ENCODE measurements at places on chromosomes 3 and 15. TPM values are rescaled to one million over a fixed set of nuclear protein-coding genes. Genes with fewer than 3 reads are reported as not detected.

GRCh38 chr3:129353589-129353941, 74.9 kb downstream of the EFCAB12 start:
- DNase-seq = peak; percentile 38

GRCh38 chr3:114499976-114500375, 206.1 kb downstream of the TIGIT start:
- DNase-seq = peak; percentile 55

TRIM42 gene
- total RNA-seq = not detected

GRCh38 chr15:99153026-99153535, 48.2 kb downstream of the SYNM start:
- DNase-seq = no peak

GRCh38 chr15:67559158-67559557, 16.7 kb downstream of the MAP2K5 start:
- DNase-seq = no peak

- no peak for DNase-seq
Measured at GRCh38 chr15:36108541-36108940, 470.9 kb upstream of the CDIN1 start.

ECE2 gene
- total RNA-seq = not detected

GRCh38 chr3:37625690-37626360, 235.9 kb upstream of the CTDSPL start:
- no peak for DNase-seq

GRCh38 chr3:16337856-16338540, 73.0 kb downstream of the OXNAD1 start:
- no peak for DNase-seq

GRCh38 chr15:90840954-90841353, 27.4 kb upstream of the FURIN start:
- DNase-seq = no peak

- no peak for DNase-seq
Measured at GRCh38 chr15:68045289-68046265, 8.5 kb upstream of the PIAS1 start.

- peak; percentile 67 for DNase-seq
Measured at GRCh38 chr3:159711560-159712333, 276.9 kb upstream of the IL12A start.

C3orf62 gene
- 3.1 TPM for total RNA-seq

Measured in muscle of leg (tissue), 16 donors.